Caco-2 (cell line): ENCODE measurements at places on chromosomes 7 and 10. TPM values are rescaled to one million over a fixed set of nuclear protein-coding genes. Genes with fewer than 3 reads are reported as not detected.
A peak's percentile ranks its signal among the peaks of the same experiment; 100 is the strongest.

The ADCY1 gene
- 2.9 and 3.6 TPM in 2 replicates for total RNA-seq

The CTTNBP2 gene
- 3.2 and 3.3 TPM in 2 replicates for total RNA-seq

The ADAM22 gene
- total RNA-seq = 10.1 and 15.7 TPM in 2 replicates

The VPS37D gene
- 1.9 and 2.7 TPM in 2 replicates for total RNA-seq

The SUPV3L1 gene
- total RNA-seq = 77.1 and 79.2 TPM in 2 replicates

The BEND7 gene
- total RNA-seq = 24.6 and 27.8 TPM in 2 replicates

The COL26A1 gene
- 19.1 and 23.3 TPM in 2 replicates for total RNA-seq

The NAT16 gene
- total RNA-seq = 0.19 TPM in 1 of 2 replicates, not detected in the other

The DOCK4 gene
- total RNA-seq = 2.0 and 2.7 TPM in 2 replicates

The TRPV5 gene
- total RNA-seq = not detected in 2 replicates

The LHFPL3 gene
- not detected in 2 replicates for total RNA-seq

The AASS gene
- 11.3 and 14.0 TPM in 2 replicates for total RNA-seq

The PTPRZ1 gene
- total RNA-seq = 0.39 TPM in 1 of 2 replicates, not detected in the other

The GDF2 gene
- total RNA-seq = not detected in 2 replicates

The MPP7 gene
- total RNA-seq = 72.0 and 79.4 TPM in 2 replicates

DNA sequence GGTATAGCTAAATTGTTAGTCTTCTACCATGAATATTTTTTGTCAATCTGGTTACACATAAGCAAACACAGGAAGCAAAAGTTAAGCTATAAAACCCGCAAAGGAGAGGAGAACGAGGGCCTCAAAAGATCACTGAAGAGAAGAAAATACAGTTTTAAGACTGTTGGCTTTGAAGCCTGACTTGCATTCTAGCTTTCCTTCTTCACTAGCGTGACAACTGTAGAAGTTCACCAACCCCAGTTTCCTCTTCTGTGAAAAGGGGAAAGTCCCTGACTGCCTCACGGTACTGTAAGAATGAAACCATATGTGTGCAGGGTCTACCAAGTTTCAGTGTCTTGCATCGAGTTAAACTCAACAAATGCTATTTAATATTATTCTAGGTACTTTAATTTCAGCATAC, 7.5 kb upstream of the LRRN3 start:
- no peaks in the 10 kb centered on the region for H3K36me3 ChIP-seq
- H3K4me3 ChIP-seq = no peak overlapping the region
- DNase-seq = no peak
- no peak overlapping the region for H3K27ac ChIP-seq

GRCh38 chr7:48084727-48085432, 4.2 kb upstream of the UPP1 start:
- no peaks in the 10 kb centered on the region for H3K27me3 ChIP-seq
- H3K4me3 ChIP-seq = no peak overlapping the region
- H3K36me3 ChIP-seq = no peaks in the 10 kb centered on the region
- peak overlapping the region; percentile 82 for H3K27ac ChIP-seq
- peak; percentile 66 for DNase-seq

DNA sequence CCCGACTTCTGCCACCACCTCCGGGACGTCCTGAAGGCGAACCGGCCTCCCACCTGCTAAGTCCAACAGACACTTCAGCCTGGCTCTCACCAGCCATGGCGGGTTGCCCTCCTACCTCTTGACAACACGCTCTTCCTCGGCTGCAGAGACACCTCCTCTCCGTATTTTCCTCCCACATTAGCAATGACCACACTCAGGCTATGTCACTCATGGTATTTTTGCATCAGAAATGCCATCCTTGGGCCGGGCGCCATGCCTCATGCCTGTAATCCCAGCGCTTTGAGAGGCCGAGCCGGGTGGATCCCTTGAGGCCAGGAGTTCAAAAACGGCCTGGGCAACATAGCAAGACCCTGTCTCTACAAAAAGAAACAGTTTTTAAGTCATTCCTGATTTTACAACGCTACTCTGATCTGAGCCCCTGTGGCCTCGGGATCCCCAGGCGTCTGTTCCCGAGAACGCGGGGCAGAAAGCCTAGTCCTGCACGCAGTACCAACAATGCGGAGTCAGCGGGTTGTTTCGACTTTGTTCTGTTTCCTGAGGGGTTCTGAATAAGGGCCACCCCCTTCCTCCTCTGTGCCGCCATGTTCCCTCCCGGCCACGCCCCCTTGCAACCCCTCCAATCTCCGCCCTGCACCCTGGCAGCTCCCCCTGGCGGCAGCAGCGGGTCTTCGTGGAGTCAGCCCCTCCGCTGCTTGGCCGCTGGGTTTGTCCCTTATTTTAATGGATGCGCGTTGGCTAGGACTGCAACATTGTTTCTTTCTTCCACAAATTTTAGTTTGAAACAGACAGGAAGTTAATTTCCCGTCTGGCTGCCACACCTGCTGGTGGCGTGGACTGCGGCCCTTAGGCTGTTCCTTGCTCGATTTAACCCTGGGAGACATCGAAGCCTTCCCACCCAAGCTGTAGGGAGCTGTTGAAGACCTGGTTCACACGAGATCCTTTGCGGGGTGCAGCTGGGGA, 9.7 kb upstream of the ZFAND2A start:
- no peak overlapping the region for H3K4me3 ChIP-seq
- no peak overlapping the region for H3K27ac ChIP-seq
- H3K36me3 ChIP-seq = no peaks in the 10 kb centered on the region
- no peaks in the 10 kb centered on the region for H3K27me3 ChIP-seq

- H3K4me1 ChIP-seq = no peaks in the 10 kb centered on the region
- H3K27ac ChIP-seq = no peak overlapping the region
- no peaks in the 10 kb centered on the region for H3K27me3 ChIP-seq
- no peak for DNase-seq
These were observed 468.1 kb upstream of the DPP6 start for GRCh38 chr7:153584132-153584531.

GRCh38 chr10:124240839-124241291, 147.5 kb upstream of the CHST15 start:
- H3K4me3 ChIP-seq = no peak overlapping the region
- H3K36me3 ChIP-seq = no peaks in the 10 kb centered on the region
- H3K4me1 ChIP-seq = no peaks in the 10 kb centered on the region

GRCh38 chr7:87213811-87214210, 5.7 kb downstream of the TMEM243 start:
- H3K4me3 ChIP-seq = no peak overlapping the region
- DNase-seq = no peak
- H3K27me3 ChIP-seq = no peaks in the 10 kb centered on the region

- no peaks in the 10 kb centered on the region for H3K36me3 ChIP-seq
- no peak overlapping the region for H3K4me3 ChIP-seq
- H3K4me1 ChIP-seq = no peaks in the 10 kb centered on the region
- DNase-seq = no peak
- no peak overlapping the region for H3K27ac ChIP-seq
- no peaks in the 10 kb centered on the region for H3K27me3 ChIP-seq
These were observed 24.0 kb upstream of the DPYSL4 start for GRCh38 chr10:132162590-132163277.

DNA sequence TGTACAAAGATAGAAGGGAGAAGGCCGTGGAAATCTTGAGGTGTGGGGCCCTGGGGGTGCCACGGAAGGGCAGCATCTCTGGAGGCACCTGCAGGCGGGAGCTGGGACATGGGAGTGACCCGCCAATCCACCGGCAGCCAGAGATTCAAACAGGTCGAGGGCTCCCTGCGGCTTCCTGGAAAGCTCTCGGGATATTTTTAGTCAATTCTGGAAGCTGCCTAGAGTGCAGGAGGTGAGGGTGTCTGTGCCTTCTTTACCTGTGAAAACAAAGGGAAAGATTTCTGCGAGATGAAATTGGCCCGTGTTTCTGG, 16.6 kb downstream of the MNX1 start:
- no peak overlapping the region for H3K4me3 ChIP-seq
- no peak for DNase-seq
- peaks cover 3% of the 10 kb centered on the region; the same call in 1 of the 2 replicates for H3K4me1 ChIP-seq
- H3K36me3 ChIP-seq = no peaks in the 10 kb centered on the region

DNA sequence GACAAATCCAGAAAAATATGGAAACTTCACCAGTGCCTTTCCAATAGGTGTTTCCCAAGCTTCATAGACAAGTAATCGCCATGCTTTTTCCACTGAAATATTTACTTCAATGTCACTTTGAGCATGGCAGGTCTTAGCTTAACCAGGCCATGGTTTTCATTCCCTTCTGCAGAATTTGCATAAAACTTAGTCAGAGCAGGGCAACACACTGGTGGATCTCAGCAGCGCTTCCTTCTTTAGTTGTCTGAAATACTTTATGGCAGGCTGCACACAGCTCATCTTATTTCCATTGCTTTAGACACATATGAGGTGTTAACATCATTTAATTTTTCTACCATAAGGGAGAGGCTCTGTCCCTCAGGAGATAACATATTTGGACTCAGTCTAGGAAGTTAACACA, 102.9 kb upstream of the AHR start:
- no peak overlapping the region for H3K4me3 ChIP-seq
- no peaks in the 10 kb centered on the region for H3K4me1 ChIP-seq
- H3K27ac ChIP-seq = no peak overlapping the region
- H3K36me3 ChIP-seq = no peaks in the 10 kb centered on the region
- no peaks in the 10 kb centered on the region for H3K27me3 ChIP-seq

GRCh38 chr7:98024075-98024474, 34.1 kb upstream of the OCM2 start:
- H3K27ac ChIP-seq = no peak overlapping the region
- no peaks in the 10 kb centered on the region for H3K4me1 ChIP-seq
- no peak overlapping the region for H3K4me3 ChIP-seq
- H3K27me3 ChIP-seq = no peaks in the 10 kb centered on the region

- no peaks in the 10 kb centered on the region; the same call in 1 of the 2 replicates for H3K36me3 ChIP-seq
- H3K4me3 ChIP-seq = no peak overlapping the region
- DNase-seq = no peak
- H3K27me3 ChIP-seq = no peaks in the 10 kb centered on the region
These were observed 113.1 kb downstream of the ZMIZ1 start for GRCh38 chr10:79181698-79182521.

DNA sequence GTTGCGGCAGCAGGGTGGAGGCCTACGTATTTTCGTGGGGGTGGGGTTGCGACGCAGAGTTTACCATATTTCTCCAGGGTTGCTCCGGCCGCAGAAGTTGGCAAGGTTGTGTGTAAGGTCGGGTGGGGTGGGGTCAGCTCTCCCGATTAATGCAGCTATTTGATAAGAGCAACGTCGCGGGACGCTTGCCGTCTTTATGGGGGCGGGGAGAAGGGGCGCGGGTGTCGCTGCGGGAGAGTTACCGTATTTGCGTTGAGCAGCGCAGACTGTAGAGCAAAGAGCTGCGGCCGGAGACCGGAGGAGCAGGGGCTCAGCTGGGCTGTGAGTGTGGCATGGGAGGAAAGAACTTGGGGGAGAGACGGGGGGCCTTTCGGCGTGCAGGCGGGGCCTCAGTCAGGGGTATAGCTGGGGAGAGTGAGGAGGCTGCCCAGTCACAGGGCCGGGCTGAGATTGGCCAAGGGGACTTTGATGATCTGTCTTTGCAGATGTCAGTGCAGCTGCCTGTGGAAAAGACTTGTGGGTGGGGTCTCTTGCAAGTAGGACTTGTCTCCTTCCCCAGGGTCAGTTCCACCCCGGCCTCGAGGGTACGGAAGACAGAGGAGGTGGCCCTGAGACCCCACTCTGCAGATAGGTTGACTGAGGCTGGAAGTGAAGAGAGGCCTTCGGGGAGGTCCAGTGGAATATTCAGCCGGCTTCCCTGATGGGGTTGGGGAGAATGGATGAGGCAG, 26.6 kb downstream of the ZNF775 start:
- DNase-seq = peak; percentile 55
- no peaks in the 10 kb centered on the region for H3K27me3 ChIP-seq

- no peaks in the 10 kb centered on the region for H3K4me1 ChIP-seq
- H3K27me3 ChIP-seq = no peaks in the 10 kb centered on the region
These were observed 14.5 kb downstream of the OR2A14 start for GRCh38 chr7:144137501-144137900.

GRCh38 chr7:47392241-47392759, 189.6 kb downstream of the TNS3 start:
- peaks cover 8% of the 10 kb centered on the region for H3K36me3 ChIP-seq
- no peaks in the 10 kb centered on the region for H3K4me1 ChIP-seq
- no peak overlapping the region for H3K4me3 ChIP-seq
